ENCODE measurements at places on chromosomes 12 and 14.

DNA sequence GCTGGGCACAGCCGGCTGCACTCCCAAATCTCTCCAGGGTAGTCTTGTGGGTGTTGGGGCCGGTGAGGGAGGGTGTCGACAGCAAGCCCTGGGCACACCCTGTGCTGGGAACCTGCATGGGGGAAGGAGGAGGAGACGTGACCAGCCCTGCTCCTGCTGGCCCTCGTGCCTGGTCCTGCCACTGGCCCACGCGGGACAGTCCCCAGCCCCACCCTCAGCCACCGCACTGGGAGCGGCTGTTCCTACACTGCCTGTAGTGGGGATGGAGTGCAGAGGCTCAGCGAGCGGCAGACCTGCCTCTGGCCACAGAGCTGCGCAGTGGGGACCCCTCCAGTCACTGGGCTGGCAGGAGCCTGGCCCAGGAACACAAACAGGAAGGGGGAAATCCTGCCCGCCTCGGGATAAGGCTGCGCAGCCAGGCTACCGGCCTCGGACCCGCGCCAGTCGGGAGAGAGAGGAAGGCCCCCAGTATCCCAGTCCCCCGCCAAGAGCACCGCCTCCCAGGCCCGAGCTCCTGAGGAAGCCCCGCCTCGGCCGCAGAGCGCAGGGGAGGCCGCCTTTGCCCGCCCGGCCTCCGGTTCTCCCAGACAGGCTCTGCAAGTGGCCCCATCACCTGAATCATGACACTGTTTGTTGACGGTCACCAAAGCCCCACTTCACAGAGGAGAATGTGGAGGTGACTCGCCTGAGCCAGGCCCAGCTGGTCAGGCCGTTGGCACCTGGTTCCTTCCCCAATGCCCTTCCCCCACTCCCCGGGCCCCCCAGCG lies 10.6 kb downstream of the AHNAK2 start:
- peak; percentile 41 for DNase-seq

- DNase-seq = no peak
Observed at GRCh38 chr12:108930155-108930554, 50.3 kb downstream of the DAO start.

DNA sequence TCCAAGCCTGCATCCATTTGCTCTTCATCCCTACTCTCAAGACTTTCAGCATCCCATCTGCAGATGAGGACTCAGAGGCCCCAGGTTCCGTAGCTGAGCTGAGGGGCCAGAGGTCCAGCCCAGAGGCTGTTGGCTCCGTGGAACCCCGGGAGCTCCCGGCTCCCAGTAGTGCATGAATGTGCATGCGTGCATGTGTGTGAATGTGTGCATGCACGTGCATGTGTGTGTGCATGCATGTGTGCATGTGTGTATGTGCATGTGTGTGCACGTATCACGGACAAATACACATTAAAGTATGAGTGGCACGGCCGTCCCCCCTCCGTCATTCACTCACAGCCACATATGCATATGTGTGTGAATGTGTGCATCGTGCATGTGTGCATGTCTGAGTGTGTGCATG lies 149.9 kb downstream of the KIF26A start:
- no peak for DNase-seq

GRCh38 chr14:74855945-74856344 lies 20.0 kb downstream of the PROX2 start:
- peak; percentile 50 for DNase-seq

DNA sequence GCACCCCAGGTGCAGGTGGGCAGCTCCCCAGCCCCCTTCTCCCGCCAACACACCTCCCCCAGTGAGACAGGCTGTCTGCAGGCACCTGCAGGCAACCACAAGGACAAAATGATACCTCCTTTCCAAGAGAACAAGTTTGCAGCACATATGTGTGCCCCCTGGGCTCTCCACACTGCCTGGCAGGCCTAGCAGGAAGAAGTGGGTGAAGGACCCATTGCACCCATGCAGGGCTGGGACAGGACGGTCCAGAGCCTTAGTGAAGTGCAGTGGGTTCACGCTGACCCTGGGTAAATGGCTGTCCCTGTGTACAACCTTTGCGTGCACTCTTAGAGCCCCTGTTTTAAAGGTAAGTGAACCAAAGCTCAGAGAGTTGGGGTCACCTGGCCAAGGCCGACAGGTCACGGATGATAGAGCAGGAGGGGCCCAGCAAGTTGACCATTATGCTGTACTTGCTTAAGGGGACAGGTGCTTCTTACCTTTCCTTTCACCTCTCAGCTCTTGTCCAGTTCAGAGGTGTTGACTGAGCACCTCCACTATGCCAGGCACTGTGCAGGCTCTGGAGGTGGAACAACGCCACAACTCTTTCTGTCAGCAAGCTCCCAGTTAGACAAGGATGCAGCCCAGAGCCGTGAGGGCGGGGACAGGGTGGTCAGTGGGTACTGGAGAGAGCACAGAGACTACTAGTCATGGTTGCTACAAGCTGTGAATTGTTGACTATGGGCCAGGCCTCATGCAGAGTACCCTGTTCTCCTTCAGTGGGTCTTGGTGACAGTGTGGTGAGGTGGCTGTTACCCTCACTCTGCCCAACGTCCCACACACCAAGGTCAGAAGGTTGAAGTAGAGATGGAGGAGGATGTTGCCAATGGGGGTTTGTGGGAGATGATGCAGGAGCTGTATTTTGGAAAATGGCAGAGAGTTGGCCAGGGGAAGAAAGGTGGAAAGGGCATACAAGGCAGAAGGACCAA lies 125.9 kb downstream of the PAPOLA start:
- no peak for DNase-seq

DNA sequence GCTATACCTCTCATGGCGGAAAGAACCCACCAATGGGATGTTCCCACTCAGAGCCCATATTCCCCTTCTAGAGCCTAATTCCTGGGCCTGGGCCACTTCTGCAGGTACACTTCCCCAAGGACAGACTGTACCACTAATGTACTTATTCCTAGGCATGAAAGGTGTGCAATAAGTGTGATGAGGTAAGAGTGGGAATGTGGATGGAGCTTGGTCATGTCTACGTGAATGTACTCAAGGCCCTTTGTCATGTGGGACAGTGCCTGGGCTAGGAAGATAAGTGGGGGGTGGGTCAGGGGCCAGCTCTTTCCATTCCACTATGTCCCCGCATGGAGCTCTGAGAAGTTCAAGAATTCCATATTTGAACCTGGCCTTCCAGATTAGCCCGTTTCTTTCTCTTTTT lies 63.4 kb upstream of the FUT8 start:
- DNase-seq = no peak

- no peak for DNase-seq
Observed at GRCh38 chr14:99936056-99936455, 129.2 kb upstream of the EVL start.

GRCh38 chr14:86373886-86374285 lies 843.9 kb downstream of the FLRT2 start:
- DNase-seq = peak; percentile 48

DNA sequence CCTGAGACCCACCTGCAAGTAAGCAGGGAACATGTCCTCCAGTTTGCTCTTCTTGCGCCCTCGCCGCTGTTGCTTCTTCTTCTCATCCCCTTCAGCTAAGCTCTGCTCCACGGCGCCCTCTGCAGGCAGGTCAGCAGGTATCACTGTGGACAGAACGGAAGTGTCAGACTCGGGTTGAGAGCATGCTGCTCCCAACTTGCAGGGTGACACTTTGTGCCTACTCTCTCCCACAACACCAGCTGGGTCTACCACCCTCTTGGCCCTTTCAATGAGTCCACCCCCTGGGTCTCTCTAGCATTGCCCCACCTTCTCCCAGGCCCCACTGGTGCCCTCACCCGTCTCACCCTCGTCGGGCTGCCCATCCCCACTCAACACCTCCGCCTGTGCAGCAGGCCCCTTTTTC lies 16.7 kb downstream of the KMT2D start:
- peak; percentile 48 for DNase-seq

DNA sequence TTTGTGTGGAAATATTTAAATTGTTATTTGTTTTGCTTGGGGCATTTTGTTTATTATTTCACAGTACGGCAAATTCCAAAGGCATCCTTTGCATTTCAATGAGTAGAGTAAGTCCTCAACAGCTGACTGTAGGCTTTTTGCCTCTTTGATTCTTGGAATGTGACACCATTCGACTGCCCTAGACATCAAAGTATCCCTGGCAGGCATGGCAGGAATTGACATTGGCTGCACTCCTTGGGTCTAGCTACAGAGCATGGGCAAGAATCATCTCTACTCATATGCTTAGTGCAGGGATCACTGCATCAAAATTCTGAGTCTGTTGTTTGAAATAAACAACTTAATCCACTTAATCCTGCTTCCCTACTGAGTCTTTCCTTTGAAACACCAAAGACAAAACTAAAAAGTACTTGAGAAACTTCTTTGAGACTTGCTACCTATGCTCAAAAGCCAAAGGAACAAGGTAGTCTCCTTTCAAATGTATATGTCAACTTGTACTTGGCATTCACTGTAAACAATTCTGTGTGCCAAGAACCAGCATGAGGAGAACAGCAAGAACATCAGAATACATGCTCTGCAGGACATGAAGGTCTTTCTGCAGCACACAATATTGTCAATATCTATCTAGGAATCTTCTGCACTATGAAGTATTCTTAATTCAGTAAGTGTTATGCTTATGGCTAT lies 1569.0 kb upstream of the FLRT2 start:
- DNase-seq = no peak

DNA sequence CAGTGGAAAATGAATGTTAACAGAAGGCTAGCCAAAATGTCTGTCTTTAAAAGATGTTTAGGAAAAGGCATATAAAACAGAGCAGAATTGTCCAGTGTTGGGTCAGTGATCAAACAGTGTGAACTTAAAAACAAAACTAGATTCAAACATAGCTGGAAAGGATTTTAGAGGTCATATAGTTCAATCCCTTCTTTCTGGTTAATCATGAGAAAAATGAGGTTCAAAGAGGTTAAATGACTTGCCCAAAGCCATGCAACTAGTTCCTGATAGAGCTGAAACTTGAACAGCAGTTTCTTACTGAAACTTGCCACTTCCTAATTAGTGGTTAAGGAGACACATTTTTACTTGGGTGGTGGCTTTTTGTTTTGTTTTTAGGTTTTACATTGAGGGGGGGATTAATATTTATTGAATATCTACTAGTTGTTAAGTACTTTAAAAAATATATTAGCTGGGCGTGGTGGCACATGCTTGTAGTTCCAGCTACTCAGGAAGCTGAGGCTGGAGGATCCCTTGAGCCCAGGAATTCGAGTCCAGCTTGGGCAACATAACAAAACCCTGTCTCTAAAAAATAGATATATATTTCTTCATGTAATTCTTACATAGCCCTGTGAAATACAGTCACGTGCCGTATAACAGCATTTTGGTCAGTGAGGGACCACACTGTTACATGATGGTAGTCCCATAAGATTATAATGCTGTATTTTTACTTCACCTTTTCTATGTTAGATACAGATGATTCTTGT lies 20.4 kb downstream of the ACVR1B start:
- no peak for DNase-seq

DNA sequence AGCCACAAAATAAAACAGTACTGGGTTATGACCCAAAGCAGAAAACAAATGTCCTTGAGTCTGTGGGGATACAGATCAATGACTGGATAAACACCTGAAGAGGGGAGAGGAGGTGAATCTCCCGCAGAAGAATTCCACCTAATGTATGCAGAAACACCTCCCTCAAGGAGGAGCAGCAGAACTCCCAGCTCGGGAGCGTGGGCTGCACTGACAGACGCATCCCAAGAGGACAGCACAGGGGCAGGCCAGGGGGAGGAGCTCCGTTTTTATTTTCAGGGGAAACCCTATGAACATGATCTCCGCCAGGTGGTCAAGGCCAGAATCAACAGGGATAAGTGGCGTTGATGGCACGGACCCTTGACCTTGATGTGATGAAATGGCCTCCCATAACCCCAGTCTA lies 41.8 kb upstream of the PPP2R5C start:
- no peak for DNase-seq

GRCh38 chr14:32607399-32607798 lies 278.3 kb downstream of the AKAP6 start:
- no peak for DNase-seq

DNA sequence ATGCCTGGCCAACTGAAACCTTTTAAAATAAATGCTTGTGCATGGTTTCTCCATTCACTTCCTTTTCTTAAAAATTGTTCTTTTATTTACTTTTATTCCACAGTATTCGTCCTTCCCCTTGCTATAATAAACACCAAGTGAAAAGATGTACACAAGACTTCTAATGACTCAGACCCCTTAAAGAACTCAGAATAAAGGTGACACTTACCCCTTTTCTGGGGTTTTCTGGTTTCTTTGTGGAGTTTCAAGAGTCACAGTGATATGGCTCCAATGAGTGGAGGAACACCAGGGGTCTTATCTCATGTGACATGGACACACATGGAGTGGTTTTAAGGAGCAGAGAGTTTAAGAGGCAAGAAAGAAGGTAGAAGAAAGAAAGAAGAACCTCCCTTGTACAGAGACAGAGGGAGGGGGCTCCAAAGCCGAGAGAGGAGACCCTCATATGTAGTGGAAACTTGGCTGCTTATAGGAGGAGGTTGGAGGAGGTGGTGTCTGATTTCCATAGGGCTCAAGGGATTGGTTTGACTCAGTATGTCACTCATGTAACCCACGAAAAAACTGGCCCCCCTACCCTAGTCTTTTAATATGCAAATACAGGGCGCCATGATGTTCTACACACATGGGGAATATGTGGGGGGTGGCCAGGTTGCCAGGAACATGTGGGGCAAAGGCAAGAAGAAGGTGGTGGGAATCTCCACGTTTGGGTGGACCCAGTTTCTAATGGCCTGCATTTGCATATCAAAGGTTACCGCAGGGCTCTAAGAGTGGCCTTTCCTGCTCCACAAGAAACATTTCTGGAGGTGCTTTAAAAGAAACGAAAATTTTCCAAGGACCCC lies 22.1 kb upstream of the CD69 start:
- no peak for DNase-seq

- DNase-seq = no peak
Observed at GRCh38 chr12:80509781-80510556, 65.9 kb downstream of the PTPRQ start.

- DNase-seq = peak; percentile 35
Observed at GRCh38 chr12:49885663-49886461, 17.8 kb downstream of the FAIM2 start.

GRCh38 chr12:5989621-5990020 lies 44.6 kb upstream of the ANO2 start:
- no peak for DNase-seq

DNA sequence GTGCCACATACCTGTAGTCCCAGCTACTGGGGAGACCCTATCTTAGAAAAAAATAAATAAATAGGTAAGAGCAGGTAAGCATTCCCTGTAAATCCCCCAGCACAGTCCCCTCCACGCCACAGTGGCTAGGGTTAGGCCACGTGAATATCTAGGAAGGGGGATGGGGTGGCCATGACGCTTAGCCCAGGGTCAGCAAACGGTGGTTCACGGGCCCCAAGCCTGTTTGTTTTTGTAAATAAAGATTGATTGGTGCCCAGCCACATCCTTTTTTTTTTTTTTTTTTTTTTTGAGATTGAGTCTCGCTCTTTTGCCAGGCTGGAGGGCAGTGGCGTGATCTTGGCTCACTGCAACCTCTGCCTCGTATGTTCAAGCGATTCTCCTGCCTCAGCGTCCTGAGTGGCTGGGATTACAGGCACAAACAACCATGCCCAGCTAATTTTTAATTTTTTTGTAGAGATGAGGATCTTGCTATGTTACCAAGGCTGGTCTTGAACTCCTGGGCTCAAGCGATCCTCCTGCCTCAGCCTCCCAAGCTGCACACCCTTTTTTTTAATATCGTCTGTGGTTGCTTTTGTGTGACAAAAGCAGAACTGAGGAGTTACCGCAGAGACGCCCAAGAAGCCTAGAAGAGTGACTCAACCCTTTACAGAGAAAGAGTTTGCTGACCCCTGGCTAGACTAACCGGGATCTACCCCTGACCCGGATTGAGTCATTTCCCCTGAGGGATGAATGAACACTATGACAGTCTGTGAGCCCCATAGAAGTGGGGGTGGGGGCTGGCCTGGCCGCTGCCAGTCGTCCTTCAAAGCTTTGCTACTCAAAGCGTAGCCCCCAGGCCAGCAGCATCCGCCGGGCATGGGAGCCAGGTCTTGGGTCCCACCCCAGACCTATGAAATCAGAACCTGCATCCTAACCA lies 113.7 kb upstream of the NCOR2 start:
- DNase-seq = no peak
